ENCODE measurements at places on chromosomes 5 and 9.
A peak's percentile ranks its signal among the peaks of the same experiment; 100 is the strongest.

DNA sequence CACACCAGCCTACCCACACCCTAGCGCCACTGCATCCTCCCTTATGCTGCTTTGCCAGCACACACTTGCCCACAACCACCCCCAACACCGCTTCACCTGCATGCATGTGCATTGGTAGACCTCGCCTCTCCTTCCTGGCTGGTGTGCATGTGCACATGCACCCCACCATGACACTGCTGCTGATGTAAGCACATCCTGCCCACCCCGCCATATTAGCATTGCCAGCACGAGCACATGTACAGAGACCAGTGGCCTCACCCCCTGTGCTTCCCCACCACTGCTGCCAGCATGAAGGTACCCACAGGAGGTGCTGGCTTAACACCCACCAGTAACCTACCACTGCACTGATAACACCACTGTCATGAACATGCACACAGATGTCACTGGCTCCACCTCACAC is 218.2 kb downstream of the SLCO4C1 start:
- no peak for DNase-seq

DNA sequence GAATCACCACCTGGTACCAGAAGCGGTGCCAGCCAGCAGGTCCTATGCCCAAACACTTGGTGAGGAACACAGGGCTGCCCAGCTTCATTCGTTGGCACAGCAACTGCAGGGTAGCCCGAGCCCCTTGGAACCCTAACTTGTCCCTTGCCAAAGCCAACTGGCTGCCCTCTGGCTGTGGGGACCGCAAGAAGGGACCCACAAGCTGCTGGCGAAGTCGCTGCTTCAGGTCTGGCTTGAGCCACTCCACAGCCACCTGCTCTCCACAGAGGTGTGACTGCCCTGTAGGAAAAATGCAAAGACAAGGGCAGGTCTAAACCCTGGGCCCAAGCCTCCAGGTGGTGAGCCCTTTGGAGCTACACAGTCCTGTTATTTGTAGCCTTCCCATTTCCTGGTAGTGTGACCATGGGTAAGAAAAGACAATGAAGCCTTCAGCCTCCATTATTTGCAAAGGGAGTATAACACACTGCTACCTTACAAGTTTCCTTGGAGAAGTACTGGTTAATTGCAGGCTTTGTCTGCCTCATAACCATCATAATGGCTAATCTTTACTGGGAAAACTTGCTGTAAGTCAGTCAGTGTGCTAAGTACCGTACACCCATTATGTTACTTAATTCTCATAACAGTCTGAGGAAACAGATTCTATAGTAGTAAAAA is 1.8 kb downstream of the DND1 start:
- no peak for DNase-seq

GRCh38 chr5:84360056-84360455 is 24.6 kb downstream of the EDIL3 start:
- DNase-seq = no peak

DNA sequence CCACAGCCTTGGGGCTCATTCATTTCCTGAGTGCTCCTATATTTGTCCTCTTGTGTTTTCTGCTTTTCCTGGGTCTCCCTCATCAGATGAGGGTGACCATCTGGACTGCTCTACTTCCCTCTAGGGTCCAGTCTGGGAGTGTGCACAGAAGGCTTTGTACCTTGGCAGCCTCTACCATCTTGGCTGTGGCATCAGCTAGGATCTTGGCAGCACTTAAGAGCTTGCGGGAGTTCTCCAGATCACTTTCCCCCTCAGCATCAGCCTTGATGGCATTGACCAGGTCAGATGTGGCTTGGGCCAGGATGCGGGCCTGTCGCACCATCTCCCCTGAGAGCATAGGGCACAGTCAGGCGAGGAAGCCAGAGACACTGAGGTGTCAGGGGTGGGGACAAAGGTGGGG is 15.8 kb downstream of the TLN1 start:
- peak; percentile 17 for DNase-seq

DNA sequence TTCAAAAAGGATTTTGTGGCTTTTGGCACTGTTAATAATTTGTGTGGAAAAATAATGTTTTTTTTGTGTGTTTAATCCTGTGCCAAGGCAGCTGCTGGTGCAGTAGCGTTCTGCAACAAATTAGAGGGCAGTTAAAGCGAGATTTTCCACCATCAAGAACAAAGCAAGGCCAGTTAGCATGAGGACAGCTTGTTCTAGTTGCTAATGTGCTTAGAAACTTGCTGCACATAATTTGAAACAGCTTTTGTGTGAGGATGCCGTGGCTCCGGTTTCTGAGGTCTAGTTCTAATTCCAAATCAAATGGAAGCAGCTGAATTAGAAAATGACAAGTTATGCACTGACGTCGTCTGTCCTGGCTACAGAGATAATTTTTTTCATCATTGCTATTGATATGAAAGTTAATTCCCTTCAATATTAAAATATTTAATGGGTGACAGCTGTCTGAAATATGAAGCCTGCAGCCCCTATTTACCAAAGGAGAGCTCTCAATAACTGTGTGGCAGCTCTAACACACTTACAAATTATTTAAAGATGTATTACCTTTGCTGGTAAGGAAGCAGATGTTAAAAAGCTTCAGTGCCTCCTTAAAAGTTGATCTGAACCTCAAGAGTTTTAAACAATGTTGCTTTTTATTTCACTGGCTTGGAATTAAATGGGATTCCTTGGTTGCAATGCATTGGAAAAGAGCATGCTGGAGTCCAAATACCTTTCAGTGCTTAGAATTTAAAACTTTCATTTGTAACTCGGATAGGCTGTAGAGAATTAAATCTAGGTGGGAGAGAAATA is 128.6 kb downstream of the SPATA31D1 start:
- peak; percentile 79 for DNase-seq

GRCh38 chr9:124456341-124457078 is 6.3 kb downstream of the ADGRD2 start:
- no peak for DNase-seq

- DNase-seq = no peak
Measured at GRCh38 chr5:176653401-176654385, 6.4 kb downstream of the TSPAN17 start.

DNA sequence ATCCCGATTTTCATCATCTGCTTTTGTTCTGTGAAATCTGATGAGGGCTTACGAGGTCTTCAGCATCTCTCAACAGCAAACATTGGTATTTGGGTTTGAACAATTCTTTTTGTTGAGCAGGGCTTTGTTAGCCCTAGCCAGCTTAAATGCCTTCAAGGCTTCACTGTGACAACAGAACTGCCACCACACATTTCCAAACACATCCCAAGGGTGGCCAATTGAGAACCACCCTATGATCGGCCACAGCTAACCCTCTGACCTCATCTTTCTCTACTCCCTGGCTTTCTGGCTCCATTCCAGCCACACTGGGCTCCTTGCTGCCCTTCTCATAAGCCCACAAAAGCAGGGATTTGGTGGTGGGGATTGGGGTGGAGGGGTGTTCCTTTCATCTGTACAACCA is 17.6 kb downstream of the MTX3 start:
- DNase-seq = no peak

- DNase-seq = no peak
Measured at GRCh38 chr5:94750681-94751080, 132.2 kb downstream of the SLF1 start.

DNA sequence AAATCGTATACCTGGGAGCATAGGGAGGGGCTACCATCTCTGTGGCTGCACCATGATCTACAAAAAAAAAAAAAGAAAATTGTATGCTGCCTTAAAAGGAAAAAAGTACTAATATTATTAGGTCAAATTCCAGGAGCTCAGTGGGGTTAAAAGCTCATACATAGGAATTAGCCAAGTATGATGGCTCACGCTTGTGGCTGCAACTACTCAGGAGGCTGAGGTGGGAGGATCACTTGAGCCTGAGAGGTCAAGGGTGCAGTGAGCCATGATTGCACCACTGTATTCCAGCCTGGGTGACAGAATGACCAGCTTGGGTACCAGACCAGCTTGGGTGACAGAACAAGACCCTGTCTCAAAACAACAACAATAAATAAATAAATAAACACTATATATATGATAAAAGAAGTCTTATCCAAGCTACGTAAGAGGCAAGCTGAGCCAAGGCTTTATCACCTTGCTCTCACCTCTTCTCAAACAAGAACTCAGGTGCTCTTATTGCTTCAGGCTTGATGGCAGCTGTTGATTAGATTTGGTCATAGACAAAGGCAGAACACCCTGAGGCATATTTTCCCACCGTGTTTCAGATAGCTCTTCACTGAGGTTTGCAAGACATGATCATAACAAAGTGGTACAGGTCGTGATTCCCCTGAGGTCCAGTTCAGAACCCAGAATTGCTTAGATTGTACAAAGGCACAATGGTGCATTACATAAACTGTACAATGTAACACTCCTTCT is 3.3 kb upstream of the FBXW11 start:
- no peak for DNase-seq

GRCh38 chr5:80481019-80481893 is 6.6 kb upstream of the FAM151B start:
- peak; percentile 62 for DNase-seq

GRCh38 chr5:136143312-136143711 is 10.7 kb downstream of the SMAD5 start:
- DNase-seq = no peak

DNA sequence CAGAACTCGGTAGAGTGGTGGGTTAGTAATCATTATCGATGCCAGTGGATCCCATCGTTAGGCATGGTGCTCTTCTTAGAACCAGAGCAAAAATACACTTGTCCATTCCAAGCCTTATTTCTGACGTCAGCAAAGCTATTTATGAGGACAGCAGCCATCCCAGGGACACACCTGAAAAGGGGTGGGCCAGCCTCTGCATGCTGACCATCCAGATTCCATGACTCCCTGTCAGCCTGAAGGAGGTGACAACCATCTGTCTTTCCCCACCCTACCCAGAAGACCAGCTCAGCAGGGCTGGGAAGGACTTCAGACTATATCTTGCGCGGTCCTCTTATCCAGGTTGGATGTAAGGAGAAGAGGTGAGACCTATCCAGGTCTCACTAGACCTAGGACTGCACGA is 5.7 kb upstream of the NIPAL4 start:
- no peak for DNase-seq

DNA sequence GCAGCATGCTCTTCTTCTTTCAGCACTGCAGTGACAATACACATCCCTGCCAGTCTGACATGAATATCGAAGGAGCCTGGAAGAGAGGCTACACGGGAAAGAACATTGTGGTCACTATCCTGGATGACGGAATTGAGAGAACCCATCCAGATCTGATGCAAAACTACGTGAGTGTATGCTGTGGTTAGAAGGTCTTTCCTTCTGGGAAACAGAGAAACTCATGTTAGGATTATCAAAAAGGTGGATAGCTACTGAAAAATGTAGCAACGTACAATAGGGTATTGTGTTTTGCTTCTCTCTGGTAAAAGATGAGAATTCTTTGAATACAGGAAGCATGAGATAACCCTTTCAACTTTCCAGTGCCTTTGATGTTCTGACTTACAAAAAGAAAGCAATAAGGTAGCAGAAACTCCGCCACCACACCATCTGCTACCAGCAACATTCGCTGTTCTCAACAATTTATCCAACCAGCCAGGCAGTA is 133.3 kb downstream of the PCSK5 start:
- peak; percentile 79 for DNase-seq

GRCh38 chr5:64796301-64796700 is 27.6 kb downstream of the CWC27 start:
- DNase-seq = no peak

DNA sequence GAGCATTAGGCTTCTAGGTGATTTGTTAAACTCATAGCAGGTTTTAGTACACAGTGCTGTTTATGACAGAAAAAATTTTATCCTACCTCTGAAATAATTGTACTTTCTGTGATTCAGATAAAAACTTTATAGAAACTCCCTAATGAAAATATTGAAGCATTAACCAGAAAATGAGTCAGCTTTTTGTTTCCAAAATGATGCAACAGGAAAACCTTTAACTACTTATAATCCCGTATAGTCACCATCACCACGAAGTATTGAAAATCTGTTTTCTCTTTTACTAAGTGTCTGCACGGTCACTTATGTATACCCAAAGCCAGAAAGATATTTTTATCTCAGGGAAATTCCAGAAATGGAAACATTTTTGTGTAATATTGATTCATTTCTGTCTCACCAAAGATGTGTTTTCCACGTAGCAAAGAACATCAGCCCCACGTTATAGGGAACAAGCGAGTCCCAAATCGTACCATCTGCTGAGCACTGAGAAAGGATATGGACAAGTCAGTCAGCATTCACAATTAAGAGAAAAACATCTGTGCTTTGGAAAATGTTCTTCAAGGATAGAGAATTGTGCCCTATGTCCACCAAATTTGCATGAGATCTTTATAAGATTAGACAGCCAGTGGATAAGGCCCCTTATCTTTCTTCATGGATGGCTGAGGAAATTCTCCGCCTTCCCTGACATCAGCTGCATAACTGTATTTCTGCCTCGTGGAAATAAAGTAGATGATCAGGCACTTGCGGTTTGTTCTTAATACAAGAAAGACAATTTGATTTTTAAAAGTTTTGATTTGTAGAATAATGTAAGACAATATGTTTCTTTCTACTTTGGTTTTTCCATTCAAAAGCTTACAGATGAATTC is 41.9 kb downstream of the TNFAIP8 start:
- DNase-seq = peak; percentile 26

GRCh38 chr5:150672237-150672883 is 11.3 kb downstream of the MYOZ3 start:
- DNase-seq = peak; percentile 56

DNA sequence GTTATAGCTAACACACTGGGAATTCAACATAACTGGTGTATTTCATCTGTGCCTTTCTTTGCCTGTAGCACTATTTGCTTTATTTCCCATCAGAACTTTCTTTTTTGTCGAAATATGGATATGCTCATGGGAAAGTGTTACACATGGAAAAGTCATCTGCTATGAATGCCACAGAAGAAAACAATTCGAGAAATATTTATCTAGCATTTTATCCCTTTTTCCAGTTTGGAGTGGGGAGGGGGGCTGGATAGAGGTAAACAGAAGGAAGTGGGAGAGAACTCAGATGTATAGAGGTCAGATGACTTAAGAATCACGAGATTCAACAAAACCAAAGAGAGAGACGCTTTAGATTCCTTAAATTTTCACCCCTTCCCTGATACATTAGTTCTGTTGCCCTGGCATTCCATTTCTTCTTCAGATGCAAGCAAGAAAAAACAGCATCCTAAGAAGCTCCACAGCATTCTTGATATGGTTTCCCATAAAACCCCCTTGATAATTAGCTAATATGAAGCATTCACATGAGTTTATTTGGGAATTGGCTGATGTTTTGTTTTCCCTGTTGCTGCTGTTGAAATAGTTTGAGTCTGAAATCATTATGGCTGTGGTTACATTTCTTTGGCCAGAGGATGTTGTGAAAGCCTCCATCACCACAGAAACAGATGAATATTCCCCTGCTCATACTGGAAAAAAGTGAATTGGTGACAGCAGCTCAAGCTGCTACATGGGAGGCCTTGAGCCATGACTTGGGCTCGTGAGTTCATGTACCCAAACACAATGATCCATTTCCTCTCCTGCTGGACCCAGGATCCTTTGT is 335.8 kb upstream of the DAB2 start:
- DNase-seq = peak; percentile 94

Data from astrocyte of the hippocampus (primary cell).